ENCODE measurements at places on chromosomes 1 and 21.
A peak's percentile ranks its signal among the peaks of the same experiment; 100 is the strongest.

DNA sequence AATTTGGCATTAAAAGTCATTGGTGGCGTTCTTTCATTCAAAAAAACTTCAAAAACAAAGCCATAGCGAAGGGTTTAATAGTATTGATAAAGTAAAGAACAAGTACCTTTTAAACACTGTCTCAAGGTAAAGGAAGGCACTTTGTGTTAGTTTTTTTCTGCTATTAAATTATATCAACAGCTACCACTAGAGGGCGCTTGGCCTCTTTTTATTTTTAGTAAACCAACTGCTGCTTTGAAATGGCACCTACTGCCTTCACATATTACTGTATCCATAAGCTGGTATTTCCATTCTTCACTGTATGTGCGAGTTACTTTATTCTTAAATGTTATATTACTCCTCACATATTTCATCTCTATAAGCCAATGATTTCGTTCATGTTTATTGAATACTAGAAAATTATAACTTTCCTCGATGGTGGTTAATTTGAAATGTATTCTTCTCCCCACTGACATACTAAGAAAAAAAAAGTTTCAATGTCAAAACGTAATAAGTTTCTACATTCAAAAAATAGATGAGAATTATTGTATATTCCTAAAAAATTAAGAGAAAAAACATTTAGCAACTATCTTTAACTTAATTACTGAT lies 125.7 kb upstream of the CXADR start:
- peak; percentile 94 for DNase-seq

DNA sequence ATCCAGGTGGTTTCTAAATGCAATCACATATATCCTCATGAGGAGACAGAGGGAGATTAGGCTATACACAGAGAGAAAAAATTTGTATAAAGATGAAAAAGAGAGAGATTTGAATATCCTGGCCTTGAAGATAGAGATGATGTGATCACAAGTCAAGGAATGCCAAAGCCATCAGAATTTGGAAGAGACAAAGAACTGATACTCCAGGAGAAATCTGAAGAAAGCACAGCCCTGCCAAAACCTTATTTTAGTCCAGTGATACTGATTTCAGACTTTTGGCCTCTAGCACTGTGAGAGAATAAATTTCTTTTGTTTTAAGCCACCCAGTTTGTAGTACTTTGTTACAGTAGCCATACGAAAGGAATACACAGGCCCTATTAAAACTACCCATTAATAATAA lies 33.4 kb downstream of the DOCK7 start:
- DNase-seq = no peak

DNA sequence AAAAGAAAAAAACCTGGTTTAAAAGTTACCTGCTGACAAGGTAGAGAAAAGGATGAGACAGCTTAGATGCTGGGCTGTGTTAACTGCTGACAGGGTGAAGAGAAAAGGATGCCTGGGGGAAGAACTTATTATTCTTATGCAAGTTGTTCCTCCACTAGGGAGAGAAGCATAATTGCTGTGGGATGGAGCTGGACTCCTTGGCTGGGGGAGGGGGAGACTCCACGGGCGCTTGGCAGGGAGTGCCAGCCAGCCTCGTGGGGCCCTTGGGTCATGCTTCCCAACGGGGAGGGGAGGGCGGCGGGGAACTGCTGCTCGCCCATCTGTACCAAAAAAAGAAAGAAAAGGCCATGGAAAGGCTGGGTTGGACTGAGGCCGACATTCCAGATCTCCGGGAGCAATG lies 47.2 kb downstream of the SYCP1 start:
- no peak for DNase-seq

- DNase-seq = no peak
Measured at GRCh38 chr1:152191260-152191659, 32.2 kb upstream of the RPTN start.

- no peak for DNase-seq
Measured at GRCh38 chr21:45420061-45421041, 15.4 kb downstream of the COL18A1 start.

GRCh38 chr1:78275906-78276685 lies 214.7 kb upstream of the PTGFR start:
- DNase-seq = no peak

- DNase-seq = no peak
Measured at GRCh38 chr1:55214934-55215193, 300 bp downstream of the USP24 start.

DNA sequence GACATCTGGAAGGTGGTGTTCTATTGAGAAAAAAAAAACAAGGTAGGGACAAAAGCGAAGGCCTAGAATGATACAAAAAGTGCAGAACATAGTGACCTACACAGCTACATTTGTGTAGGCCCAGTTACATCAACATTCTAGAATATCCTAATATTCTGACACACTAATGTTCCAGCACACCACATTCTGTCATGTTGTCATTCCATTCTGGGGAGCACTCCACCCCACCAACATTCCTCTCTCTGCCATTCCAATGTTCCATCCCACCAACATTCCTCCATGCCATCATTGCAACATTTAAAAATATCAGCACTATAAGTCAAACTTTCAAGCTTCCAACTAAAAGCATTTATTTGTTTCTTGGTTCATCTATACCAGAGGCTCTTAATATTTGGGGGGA lies 28.5 kb downstream of the COA7 start:
- no peak for DNase-seq

DNA sequence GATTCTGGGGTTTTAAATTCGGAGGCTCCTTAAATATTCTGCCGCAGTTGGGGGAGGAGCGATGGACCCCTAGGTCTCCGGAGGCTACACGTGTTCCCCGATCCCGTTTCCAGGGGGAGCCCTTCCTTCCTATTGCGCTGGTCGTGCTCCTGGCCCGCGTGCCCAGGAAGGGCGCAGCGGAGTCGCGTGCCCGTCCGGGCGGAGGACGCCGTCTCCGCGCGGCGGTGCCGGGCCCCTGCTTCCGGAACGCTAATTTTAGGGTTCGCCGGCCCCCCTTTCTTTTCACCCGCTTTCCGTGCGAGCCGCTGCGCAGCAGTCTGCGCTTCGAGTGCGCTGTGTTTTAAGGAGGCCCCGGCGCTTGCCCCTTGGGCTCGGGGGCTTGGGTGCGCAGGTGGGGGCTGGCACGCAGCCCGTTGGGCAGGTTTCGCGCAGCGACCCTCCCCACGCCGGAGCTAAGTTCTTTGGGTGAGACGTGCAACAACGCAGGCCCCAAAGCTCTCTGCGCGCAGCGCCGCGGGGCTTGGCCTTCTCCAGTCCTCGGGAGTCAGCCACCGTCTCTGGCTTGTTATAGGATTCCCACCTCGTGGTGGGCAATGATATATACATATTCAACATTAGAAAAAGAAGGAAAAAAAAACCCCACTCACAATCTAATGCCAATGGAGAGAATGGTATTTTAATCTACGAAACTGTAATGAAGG lies 43.5 kb upstream of the DNAJC6 start:
- peak; percentile 70 for DNase-seq

DNA sequence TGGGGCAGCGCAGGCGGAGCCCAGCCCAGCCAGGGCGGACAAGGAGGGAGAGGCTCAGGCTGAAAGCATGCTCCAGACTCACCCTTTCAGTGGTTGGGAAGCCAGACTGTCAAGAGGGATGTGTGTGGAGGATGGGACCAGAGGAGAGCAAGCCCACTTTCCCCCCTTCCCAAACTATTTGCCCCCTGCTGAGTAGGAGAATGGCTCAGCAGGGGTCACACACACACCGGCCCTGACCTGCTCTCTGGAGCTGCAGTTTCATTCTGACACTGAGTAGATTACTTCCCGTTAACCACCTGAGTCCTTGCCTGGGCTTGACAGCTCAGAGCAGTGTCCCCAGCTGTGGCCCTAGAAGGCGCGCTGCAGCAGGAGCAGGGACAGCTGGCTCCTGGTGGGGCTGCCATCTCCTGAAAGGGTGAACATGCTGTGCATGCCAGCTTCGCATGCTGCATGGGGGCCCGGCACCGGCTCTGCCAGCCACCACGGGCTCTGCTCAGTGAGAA lies 51.6 kb upstream of the CNTN2 start:
- peak; percentile 87 for DNase-seq

GRCh38 chr1:231172411-231172810 lies 10.6 kb downstream of the TRIM67 start:
- peak; percentile 85 for DNase-seq

- no peak for DNase-seq
Measured at GRCh38 chr1:162846256-162847212, 14.4 kb downstream of the CCDC190 start.

DNA sequence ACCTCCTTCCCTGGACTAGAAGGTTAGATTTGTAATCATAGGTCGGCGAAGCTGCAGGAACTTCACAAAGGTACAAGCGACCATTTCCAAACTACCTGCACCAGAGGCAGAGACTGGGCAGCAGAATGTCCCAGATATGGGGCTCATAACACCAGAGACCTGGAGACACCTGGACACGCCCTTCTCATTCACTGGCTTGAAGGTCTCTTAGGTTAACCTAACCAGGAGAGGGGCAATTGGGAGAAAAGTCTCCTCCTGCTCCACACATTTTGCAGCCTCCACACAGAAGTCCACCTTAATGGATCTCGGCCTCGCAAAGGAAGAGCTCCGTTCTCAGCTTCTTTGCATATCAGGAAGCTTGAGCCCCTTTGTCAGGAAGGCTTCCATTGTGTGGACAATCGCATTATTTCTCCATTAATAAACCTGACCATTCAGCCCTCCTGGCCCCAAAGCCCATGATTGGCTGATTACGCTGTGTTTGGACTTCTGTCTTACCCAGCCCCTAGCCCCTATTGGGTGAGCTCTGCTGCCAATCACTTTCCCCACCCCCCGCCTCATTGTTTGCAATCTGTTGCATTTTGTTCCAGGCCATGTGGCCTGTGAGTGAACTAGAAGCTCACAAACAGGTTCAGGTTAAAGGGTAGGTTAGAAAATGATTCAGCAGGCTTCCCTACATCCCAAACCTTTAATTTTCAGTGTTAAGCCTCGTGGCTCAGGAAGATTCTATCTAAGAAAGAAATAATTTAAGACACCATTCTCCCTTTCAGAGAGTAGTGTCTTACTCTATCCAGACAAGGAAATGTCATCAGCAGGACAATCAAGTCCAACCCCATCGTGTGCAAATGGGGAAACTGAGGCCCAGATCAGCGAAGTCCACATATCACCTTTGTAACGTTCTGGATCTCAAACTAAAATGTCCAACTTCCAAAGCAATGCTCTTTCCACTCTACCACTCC lies 2.8 kb downstream of the MYCL start:
- DNase-seq = peak; percentile 100

- DNase-seq = no peak
Measured at GRCh38 chr1:234972411-234973191, 156.0 kb downstream of the TOMM20 start.

DNA sequence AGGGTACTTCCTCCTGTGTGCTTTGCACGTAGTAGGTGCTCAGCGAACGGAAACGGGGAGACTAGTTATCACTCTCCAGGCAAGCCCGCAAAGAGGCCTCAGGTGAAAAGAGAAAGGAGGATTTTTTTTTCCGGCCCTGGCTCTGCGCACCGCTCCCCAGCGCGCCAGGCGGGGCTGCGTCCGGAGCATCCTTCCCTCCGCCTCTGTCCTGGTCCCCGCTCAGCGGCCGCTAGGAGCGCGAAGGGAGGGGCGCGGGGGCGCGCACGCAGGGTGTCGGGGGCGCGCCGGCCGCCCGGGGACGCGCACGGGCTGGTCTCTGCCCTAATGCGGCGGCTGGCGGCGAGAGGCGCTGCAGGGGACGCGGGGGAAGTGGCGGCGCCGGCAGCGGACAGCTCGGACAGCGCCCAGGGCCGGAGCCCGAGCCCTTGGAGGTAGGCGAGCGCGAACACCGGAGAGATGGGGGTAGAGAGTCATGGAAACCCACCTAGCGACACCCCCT lies 42.3 kb upstream of the NFASC start:
- DNase-seq = peak; percentile 55

DNA sequence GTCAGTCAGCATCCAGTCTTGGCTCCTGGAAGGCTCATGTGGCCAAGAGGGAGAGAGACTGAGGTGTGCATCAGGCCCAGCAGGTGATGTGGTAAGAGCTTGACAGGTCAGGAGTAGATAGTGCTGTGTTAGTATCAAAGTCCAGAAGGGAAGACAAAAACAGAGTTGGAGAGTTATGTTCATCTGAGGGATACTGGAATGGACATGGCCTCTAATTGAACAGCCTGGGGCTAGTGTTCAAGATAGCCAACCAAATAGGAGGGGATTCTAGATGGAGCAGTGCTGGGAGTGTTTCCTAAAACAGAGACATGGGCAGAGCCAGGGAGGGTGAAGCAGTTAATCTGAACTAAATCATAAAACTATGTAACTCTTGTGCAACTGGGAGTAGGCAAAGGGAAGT lies 120.7 kb upstream of the MARK1 start:
- DNase-seq = no peak

DNA sequence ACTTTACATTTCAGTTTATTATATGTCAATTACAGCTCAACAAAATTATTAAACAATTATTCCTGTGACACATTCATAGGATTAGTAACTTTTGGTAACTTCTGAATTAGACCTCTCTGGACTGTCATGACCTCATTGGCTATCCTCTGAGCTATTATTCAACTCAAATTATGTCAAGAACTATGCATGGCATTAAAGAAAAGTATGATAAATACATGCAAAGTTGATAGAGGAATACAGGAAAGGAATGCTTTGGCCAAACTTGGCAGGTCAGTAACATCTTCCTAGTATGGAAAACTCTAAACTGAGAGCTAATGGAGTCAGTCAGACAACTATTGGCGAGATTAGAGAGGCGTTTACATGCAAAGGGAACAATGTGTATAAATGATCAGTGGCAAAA lies 158.4 kb downstream of the DUSP10 start:
- no peak for DNase-seq

DNA sequence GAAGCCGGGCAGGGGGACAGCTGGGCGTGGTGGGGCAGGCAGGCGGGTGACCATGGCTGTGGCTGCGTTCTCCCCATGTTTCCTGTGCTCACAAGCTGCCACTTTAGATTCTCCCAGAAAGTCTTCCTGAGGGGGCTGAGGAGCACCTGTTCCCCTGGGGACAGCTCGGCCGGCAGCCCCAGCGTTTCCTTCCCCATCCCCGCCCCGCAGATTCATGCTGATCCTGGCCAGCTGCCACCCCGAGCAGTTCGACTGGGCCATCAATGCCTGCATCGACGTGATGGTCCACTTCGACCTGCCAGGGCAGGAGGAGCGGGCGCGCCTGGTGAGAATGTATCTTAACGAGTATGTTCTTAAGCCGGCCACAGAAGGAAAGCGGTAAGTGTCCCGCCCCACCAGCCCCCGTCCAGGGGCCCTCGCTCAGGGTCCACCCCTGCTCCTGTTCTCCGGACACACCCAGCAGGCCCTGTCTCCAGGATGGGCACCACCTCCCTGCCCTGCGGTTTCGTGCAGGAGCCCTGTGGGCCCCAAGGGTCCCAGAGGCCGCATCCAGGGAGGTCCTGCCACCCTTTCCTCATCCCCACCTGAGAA lies 10.9 kb upstream of the ATAD3B start:
- DNase-seq = no peak

- no peak for DNase-seq
Measured at GRCh38 chr21:14513804-14514203, 32.3 kb downstream of the SAMSN1 start.
